ENCODE measurements at places on chromosomes 1 and 21.

- peak overlapping the region; percentile 2 for H3K27ac ChIP-seq
- no peaks in the 10 kb centered on the region for H3K36me3 ChIP-seq
- H3K4me3 ChIP-seq = no peak overlapping the region
- no peaks in the 10 kb centered on the region for H3K27me3 ChIP-seq
- peaks cover 30% of the 10 kb centered on the region for H3K4me1 ChIP-seq
- DNase-seq = no peak
These were observed 22.0 kb downstream of the RLF start for GRCh38 chr1:40183055-40183710.

DNA sequence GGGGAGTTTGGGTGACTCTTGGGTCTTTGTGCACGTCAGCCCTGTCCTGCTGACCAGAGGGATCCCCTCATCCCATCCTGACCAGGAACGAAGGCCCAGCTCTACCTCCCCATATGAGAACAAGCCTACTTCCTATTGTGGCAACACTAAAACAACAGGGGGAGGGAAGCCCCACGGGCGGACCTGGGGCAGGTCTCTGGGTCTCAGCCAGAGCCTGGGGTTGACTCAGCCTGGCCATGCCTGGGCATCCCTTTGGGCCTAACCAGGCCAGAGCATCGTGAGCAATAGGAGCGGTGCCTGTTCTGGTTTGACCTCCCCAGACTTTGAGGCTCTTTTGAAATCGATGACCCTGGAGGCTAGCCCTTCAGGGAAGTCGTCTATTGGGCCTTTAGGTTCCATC, 16.8 kb downstream of the RPS6KA1 start:
- peaks cover 17% of the 10 kb centered on the region for H3K36me3 ChIP-seq
- H3K27me3 ChIP-seq = no peaks in the 10 kb centered on the region
- no peak for DNase-seq
- no peak overlapping the region for H3K27ac ChIP-seq
- H3K4me1 ChIP-seq = peaks cover 17% of the 10 kb centered on the region
- H3K4me3 ChIP-seq = no peak overlapping the region

GRCh38 chr21:16420031-16420724, 690.4 kb downstream of the USP25 start:
- H3K4me3 ChIP-seq = no peak overlapping the region
- no peak overlapping the region for H3K27ac ChIP-seq
- no peak for DNase-seq
- no peaks in the 10 kb centered on the region for H3K27me3 ChIP-seq
- peaks cover 26% of the 10 kb centered on the region for H3K4me1 ChIP-seq

GRCh38 chr1:2014741-2015735, 4.1 kb upstream of the GABRD start:
- no peak overlapping the region for H3K4me3 ChIP-seq
- DNase-seq = no peak
- no peaks in the 10 kb centered on the region for H3K36me3 ChIP-seq
- no peak overlapping the region for H3K27ac ChIP-seq

GRCh38 chr1:168454211-168454815, 89.5 kb downstream of the XCL2 start:
- DNase-seq = no peak
- H3K4me3 ChIP-seq = no peak overlapping the region
- no peaks in the 10 kb centered on the region for H3K4me1 ChIP-seq
- H3K36me3 ChIP-seq = peaks cover 25% of the 10 kb centered on the region
- no peak overlapping the region for H3K27ac ChIP-seq

All from WTC11 (cell line).